Body of pancreas (tissue), 4 donors: ENCODE measurements at places on chromosomes 2 and 18.

- no peak for DNase-seq
Observed at GRCh38 chr2:144753416-144753815, 233.5 kb upstream of the ZEB2 start.

- DNase-seq: no peak
Observed at GRCh38 chr2:108634011-108634410, 85.3 kb upstream of the RANBP2 start.

DNA sequence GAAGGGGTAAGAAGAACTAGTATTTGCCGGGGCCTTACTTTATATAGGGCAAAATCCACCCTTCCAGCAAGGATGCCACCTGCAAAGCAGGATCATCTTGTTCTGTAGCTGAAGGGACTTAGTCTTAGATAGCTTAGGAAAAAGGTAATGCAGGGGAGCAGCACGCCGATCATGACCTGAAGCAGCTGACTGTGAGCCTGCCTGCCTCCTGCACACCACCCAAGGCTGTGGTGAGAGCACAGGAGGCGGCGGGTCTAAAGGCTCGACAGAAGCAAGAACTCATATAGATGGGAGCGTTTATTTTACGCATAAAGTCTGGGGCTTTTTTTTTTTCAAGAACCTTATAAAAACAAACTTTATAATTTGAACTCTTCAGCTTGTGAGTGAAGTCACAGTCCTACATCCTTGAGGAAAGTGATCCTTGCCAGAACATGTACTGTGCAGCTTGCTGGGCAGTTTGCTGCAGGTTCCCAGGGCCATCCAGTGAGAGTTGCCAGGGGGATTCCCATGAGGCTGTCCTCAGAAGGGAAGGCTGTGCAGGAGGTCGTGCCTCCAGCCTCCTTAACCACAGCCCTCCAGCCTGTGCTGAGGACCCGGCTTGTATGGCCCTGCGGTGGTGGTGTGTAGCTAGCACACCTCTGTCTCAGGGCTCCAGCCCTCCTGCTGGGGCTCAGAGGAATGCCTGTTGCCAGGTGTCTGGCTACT is 92.1 kb downstream of the RNF144A start:
- no peak for DNase-seq

- DNase-seq: no peak
Observed at GRCh38 chr18:5391409-5391808, 95.9 kb upstream of the ZBTB14 start.

- no peak for DNase-seq
Observed at GRCh38 chr2:42035241-42035640, 12.6 kb upstream of the PKDCC start.

- DNase-seq: no peak
Observed at GRCh38 chr2:239381709-239382134, 19.1 kb downstream of the HDAC4 start.

- DNase-seq: no peak
Observed at GRCh38 chr2:43041661-43042360, 184.6 kb downstream of the ZFP36L2 start.
